Upper lobe of left lung (tissue), 6 donors: ENCODE measurements at places on chromosomes 16 and 17. TPM values are rescaled to one million over a fixed set of nuclear protein-coding genes. Genes with fewer than 3 reads are reported as not detected.
A peak's percentile ranks its signal among the peaks of the same experiment; 100 is the strongest.

Gene CDRT4
- total RNA-seq, result 14.6 TPM

Gene YBX2
- 0.14 TPM for total RNA-seq

Gene CYGB
- total RNA-seq, result 25.4 TPM

DNA sequence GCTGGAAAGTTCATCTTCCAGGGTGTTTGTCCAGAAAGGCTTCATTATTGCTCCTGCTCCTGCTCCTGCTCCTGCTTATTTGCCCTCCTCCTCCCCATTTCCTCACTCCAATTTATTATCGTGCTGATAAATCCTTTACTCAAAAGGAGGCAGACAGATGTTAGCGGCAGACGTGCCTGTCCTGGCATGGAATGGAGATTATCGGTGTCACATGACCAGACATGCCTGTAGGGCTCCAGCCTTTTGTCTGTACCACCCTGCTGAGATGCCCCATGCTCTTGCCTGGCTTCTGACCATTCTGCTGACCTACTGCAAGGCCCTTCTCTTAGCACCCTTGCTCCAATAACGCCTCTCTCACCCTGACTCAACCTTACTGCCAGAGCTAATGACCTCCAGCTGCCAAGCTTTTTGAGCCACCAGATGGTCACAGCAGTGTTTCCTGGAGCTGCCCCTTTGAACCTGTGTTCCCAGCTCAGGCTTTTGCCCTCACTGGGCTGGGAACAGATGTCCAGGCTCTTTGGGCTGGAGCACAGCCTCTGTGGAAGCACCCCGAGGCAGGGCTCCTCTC is 12.8 kb downstream of the DNAH9 start:
- DNase-seq, result no peak
- H3K36me3 ChIP-seq, result no peaks in the 10 kb centered on the region
- H3K27me3 ChIP-seq, result no peaks in the 10 kb centered on the region
- H3K4me3 ChIP-seq, result no peak overlapping the region

- no peaks in the 10 kb centered on the region for H3K4me1 ChIP-seq
- no peaks in the 10 kb centered on the region for H3K27me3 ChIP-seq
- H3K4me3 ChIP-seq, result no peak overlapping the region
- no peak overlapping the region for H3K27ac ChIP-seq
- no peaks in the 10 kb centered on the region for H3K36me3 ChIP-seq
These were observed 83.4 kb downstream of the MAF start for GRCh38 chr16:79517156-79517555.

DNA sequence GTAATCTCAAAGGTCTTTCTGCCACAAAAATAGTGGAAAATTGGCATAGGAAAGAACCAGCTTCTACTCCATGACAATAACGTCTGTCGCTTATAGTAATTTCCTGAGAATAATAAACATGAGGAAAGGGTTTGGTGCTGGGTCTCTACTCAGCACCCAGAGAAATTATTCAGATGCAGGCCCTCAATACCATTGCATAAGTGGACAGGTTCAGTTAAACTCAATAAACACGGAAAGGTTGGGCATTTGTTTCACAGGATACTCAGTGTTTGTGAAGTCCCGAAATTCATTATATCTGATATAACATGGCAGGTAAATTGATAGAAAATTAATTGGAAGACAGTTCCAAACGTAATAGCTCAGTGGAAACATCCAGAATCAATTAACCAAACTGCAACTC is 254.0 kb downstream of the CNTNAP4 start:
- DNase-seq, result no peak
- no peak overlapping the region for H3K4me3 ChIP-seq
- H3K27ac ChIP-seq, result no peak overlapping the region
- no peaks in the 10 kb centered on the region for H3K36me3 ChIP-seq
- H3K27me3 ChIP-seq, result no peaks in the 10 kb centered on the region

GRCh38 chr17:48841395-48841831 is 10.6 kb downstream of the CALCOCO2 start:
- H3K27me3 ChIP-seq, result no peaks in the 10 kb centered on the region
- H3K4me3 ChIP-seq, result peak overlapping the region; percentile 10
- H3K27ac ChIP-seq, result peak overlapping the region; percentile 90
- peaks cover 69% of the 10 kb centered on the region for H3K4me1 ChIP-seq

DNA sequence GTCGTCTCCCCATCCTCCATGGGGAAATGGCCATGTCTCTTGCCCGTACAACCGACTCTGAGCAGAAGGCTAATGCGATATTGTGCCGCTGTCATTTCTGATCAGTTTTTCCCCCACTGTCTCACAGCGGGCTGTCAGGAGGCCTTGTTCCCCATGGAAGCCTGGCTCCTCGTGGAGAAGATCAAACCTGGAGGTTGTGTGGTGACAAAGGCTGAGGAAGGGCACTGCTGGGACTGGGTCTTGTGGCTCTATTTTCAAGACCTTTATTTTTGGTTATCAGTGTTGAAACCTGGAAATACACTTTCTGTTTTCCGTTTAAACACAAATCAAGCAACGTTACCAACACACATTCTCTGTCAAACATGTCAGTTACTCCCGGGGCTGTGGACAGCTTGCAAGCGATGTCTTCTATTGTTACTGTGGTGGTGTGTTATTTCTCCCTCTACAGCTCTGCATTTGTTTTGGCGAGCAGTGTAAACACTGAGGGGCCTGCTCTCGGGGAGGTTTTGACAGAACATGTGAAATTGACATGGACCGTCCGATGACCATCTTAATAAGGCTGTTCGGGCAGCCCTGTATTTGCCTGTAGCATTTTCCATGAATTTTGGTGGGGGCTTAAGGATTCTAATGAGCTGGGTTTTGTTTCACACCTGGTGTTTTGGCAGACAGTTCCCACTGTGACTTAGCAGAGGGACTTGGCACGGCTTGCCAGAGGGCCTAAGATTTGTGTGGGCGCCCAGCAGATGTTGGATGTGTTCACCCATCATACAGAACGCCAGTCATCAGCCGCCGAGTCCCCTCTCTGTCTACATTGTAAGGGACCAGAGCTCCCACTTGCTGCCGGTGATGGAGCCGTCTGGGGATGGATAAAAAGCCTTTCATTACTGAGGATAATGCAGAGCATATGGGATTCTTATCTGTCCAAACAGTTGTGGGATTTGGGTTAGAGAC is 12.5 kb downstream of the RBFOX1 start:
- no peak for DNase-seq
- no peaks in the 10 kb centered on the region for H3K4me1 ChIP-seq
- no peak overlapping the region for H3K27ac ChIP-seq
- H3K27me3 ChIP-seq, result no peaks in the 10 kb centered on the region
- H3K4me3 ChIP-seq, result no peak overlapping the region
